ENCODE measurements at places on chromosomes 1 and 21. TPM values are rescaled to one million over a fixed set of nuclear protein-coding genes. Genes with fewer than 3 reads are reported as not detected.

S100A10 gene
- 84.9 TPM for total RNA-seq

CAMTA1 gene
- total RNA-seq: 61.9 TPM

PKLR gene
- 0.33 TPM for total RNA-seq

SFT2D2 gene
- total RNA-seq: 70.4 TPM

TMCO1 gene
- total RNA-seq: 68.8 TPM

GNG4 gene
- total RNA-seq: 0.15 TPM

NBPF4 gene
- total RNA-seq: not detected

CD1D gene
- total RNA-seq: 1.8 TPM

CFAP107 gene
- total RNA-seq: not detected

HAO2 gene
- not detected for total RNA-seq

FCMR gene
- 3.3 TPM for total RNA-seq

METTL25B gene
- 41.3 TPM for total RNA-seq

DCAF6 gene
- total RNA-seq: 95.7 TPM

NFYC gene
- total RNA-seq: 55.7 TPM

SPATA45 gene
- not detected for total RNA-seq

ISG20L2 gene
- total RNA-seq: 13.6 TPM

A3GALT2 gene
- total RNA-seq: not detected

CNIH3 gene
- 4.4 TPM for total RNA-seq

TMPRSS2 gene
- total RNA-seq: not detected

LIN28A gene
- total RNA-seq: not detected

SMIM11 gene
- 22.5 TPM for total RNA-seq

G0S2 gene
- total RNA-seq: 636 TPM

C1orf122 gene
- total RNA-seq: 64.6 TPM

LCA5L gene
- 4.2 TPM for total RNA-seq

OXCT2 gene
- total RNA-seq: not detected

BSND gene
- under 0.01 TPM for total RNA-seq

IL24 gene
- not detected for total RNA-seq

DENND2D gene
- 34.4 TPM for total RNA-seq

UBE4B gene
- total RNA-seq: 36.4 TPM

L1TD1 gene
- 0.59 TPM for total RNA-seq

CASZ1 gene
- total RNA-seq: 39.1 TPM

UBQLN4 gene
- 27.1 TPM for total RNA-seq

C1orf87 gene
- not detected for total RNA-seq

SDHC gene
- 23.9 TPM for total RNA-seq

RGSL1 gene
- total RNA-seq: not detected

SLAMF9 gene
- total RNA-seq: not detected

MATN1 gene
- total RNA-seq: not detected

CFHR4 gene
- total RNA-seq: not detected

TDRD10 gene
- total RNA-seq: 5.6 TPM

HJV gene
- not detected for total RNA-seq

ETV3L gene
- total RNA-seq: not detected

TMIGD3 gene
- 10.0 TPM for total RNA-seq

EFNA3 gene
- total RNA-seq: 7.2 TPM

GADD45A gene
- total RNA-seq: 68.2 TPM

TMEM201 gene
- total RNA-seq: 5.0 TPM

CEP170 gene
- total RNA-seq: 37.4 TPM

MCOLN3 gene
- 2.9 TPM for total RNA-seq

Measured in breast epithelium (tissue), 4 donors.